ENCODE measurements at places on chromosomes 5 and 9. TPM values are rescaled to one million over a fixed set of nuclear protein-coding genes. Genes with fewer than 3 reads are reported as not detected.

DNA sequence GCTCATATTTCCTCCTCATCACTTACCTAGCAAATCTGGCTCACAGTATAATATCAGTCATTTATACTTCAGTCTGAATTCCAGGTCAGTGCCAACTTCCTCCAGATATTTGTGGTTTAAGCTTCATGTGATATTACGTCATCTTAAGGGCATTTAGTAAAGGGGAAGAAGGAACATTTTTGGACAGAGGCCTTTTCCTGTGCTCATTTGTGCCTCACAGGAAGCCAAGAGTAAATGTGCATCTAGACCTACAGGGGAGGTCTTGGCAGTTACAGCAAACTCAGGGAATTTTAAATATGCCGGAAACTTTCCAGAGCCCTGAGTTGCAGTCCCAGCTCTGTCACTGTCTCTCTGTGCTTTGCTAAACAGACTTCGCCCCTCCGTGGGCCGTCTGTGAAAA lies 12.3 kb upstream of the KCNIP1 start:
- H3K4me3 ChIP-seq: no peak overlapping the region
- peak overlapping the region; percentile 7 for H3K27ac ChIP-seq
- H3K4me1 ChIP-seq: peaks cover 16% of the 10 kb centered on the region

Gene SLC6A7
- total RNA-seq: not detected

DNA sequence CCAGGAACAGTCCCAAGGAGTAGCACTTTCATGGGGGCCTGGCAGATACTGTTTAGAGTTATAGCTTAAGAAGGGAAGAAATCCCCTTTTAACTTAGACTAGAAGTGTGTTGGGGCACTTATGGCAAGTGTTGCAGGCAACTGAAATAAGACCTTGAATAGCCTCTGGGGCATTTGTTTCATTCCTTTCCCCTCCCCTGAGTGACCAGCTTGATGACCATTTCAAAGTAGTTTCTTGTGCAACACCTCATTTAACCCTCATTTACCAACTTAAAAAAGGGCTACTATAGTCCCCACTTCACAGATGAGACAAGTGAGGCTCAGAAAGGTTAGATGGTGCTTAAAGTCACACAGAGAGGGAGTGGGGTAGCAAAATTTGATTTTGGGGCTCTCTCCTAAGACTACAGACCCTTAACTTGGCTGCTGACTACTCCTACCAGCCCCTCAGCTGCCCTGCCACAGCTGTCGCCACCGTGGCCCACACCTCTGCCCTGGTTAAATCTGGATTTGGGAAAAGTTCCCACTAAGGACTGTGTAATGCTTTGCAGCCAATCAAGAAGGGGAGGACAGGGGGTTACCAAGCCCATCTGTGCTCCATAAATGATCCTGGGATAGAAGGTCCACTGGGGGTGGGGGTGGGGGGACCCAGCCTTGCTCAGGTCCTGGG lies 5.5 kb downstream of the PDLIM4 start:
- H3K4me3 ChIP-seq: no peak overlapping the region
- H3K27ac ChIP-seq: peak overlapping the region; percentile 81
- DNase-seq: no peak
- no peaks in the 10 kb centered on the region for H3K36me3 ChIP-seq
- peaks cover 81% of the 10 kb centered on the region for H3K4me1 ChIP-seq

- no peak for DNase-seq
- no peak overlapping the region for H3K27ac ChIP-seq
- H3K4me3 ChIP-seq: no peak overlapping the region
- H3K4me1 ChIP-seq: peaks cover 28% of the 10 kb centered on the region
These were observed 94.6 kb upstream of the DNAH5 start for GRCh38 chr5:14039063-14039462.

DNA sequence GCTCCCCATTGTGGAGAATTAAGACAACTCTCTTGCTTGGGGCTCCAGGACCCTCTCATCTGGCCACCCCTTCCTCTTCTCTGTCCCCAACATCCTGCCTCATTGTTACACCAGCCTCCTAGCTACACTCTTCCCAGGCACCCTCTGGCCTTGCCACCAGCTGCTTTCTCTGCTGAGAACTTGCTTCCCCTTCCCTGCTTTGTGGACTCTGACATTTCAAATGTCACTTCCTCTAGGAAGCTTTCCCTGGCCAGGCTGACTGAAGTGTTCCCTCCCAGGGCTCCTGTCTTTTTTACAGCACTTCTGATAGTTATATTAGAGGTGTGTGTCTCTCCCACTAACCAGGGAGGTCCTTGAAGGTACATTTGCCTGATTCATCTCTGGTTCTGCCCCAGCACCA lies 194.0 kb upstream of the KLF4 start:
- no peaks in the 10 kb centered on the region for H3K36me3 ChIP-seq
- peaks cover 23% of the 10 kb centered on the region for H3K4me1 ChIP-seq
- H3K27me3 ChIP-seq: no peaks in the 10 kb centered on the region
- H3K27ac ChIP-seq: peak overlapping the region; percentile 50
- H3K4me3 ChIP-seq: no peak overlapping the region

DNA sequence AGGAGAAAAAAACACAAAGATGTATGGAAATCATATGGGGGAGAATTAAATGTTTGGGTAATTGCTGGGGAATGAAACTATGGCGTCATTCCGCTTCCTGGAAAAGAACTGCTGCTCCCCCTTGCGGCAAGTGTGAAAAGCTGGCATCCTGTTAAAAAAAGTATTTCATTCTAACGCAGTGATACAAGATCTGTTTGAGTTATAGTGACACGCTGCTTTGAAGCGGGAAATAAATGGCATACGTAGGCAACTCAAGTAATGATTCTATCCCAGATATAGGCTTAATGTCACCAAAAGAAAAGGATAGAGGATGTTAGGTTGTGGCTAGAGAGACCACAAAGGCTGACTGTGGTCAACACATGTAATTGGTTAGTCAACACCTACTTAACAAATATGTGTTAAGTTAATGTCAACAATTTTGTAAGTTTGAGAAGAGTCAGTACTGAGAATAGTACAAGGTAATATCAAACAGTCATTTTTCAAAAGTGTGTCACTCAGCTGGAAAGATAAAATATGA lies 70.2 kb upstream of the ALDH1A1 start:
- H3K4me3 ChIP-seq: no peak overlapping the region
- peaks cover 8% of the 10 kb centered on the region for H3K4me1 ChIP-seq
- no peak for DNase-seq

GRCh38 chr9:133904346-133905090 lies 87.6 kb downstream of the VAV2 start:
- peaks cover 4% of the 10 kb centered on the region for H3K4me1 ChIP-seq
- no peak overlapping the region for H3K27ac ChIP-seq

GRCh38 chr5:159734366-159734765 lies 181.9 kb upstream of the ADRA1B start:
- H3K27ac ChIP-seq: no peak overlapping the region
- H3K4me3 ChIP-seq: no peak overlapping the region
- no peaks in the 10 kb centered on the region for H3K27me3 ChIP-seq
- H3K4me1 ChIP-seq: peaks cover 7% of the 10 kb centered on the region
- no peaks in the 10 kb centered on the region for H3K36me3 ChIP-seq

DNA sequence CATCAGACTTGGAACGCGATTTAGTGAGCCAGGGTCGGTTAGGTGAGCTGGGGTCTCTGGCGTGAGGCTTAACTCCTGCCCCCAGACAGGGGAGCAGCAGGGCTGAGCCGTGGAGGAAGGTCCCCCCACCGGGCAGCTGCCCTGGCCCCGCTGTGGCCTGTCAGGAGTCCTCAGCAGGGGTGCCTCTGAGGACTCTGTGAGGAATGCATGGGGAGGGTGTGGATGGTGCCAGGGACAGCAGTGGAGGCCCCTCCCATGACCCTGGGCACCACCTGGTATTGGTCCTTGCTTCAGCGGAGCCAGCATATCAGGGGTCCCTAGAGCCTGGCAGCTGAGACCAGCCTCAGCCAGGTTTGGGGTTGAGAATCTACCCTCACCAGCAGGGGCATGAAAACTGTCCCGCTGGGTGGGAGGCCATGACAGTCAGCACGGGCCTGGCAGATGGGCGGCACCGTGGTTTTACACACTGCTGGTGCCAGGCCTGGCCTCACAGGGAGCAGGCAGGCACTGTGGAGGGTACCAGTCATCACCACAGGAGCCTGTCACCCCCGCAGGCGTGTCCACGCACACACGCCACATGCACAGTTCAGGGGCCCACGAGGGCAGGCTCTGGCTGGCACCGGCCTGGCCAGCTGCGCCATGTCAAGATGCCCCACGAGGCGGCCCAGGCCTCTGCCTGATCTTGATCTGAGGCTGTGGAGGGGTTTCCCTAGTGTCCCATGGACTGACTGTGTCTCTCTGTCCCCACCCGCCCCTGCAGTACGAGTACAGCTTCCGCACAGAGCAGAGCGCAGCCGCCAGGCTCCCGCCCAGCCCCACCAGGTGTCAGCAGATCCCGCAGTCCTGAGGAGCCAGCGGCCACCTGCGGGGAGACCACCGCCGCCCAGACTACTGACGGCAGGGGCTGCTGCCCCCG lies 111.1 kb upstream of the LMX1B start:
- H3K36me3 ChIP-seq: peaks cover 17% of the 10 kb centered on the region
- H3K27ac ChIP-seq: no peak overlapping the region

DNA sequence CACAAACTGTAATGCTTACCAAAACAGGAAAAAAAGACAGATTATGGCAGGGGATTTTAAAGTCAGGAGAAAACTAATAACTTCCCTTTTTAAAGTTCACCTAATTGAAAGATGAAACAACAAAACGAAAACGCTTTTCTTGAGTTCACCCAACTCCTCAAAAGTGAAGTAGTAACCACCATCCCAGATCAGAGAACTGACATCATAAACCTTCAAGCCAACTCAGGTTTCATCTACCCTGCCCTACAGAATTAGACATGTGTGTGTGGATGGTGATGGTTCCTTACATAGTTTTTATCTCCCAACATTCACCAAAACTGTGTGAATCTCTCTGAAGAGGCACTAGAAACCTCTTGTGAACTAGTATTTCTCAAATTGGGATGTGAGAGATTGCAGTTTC lies 195.2 kb upstream of the PTGER4 start:
- H3K27ac ChIP-seq: no peak overlapping the region
- no peaks in the 10 kb centered on the region for H3K36me3 ChIP-seq
- no peaks in the 10 kb centered on the region for H3K4me1 ChIP-seq
- DNase-seq: no peak
- no peaks in the 10 kb centered on the region for H3K27me3 ChIP-seq
- H3K4me3 ChIP-seq: no peak overlapping the region

DNA sequence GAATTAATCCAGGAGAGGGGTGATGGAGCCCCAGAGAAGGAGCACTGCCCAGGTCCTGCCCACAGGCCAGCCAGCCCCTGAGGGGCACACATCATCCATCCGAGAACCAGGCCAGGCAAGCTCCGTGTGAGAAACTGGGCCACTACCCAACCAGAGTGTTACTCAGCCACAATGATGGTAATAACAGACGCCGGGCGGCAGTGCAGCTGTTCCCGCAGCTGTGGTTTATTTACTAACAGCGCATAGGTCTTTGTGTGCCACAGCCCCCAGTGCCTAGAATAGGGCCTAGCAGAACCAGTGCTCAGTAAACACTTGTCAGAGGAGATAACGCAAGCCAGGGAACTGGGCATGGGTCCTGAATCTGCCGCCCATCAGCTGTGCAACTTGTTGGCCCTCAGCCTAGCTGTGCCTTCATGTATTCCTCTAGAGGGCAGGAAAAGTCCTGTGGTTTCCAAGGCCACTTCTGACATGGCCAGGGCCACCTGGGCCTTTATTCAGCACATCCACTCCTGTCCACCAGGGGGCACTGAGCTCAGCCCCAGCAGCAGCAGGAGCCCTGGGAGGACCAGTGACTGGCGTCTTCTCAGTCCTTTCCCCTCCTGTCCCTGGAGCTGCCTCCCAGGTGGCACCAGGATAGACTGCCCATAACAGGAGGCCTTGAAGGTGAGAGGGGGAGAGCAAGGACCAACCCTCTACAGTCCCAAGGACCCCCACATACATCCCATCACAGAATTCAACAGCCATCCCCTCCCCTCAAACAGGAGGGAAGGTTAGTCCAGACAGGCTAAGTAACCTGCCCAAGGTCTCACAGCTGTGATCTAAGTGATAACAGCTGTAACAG lies 2.1 kb downstream of the MXD3 start:
- peak overlapping the region; percentile 15 for H3K27ac ChIP-seq
- H3K4me1 ChIP-seq: peaks cover 54% of the 10 kb centered on the region
- DNase-seq: peak; percentile 66
- peaks cover 25% of the 10 kb centered on the region for H3K36me3 ChIP-seq
- H3K27me3 ChIP-seq: no peaks in the 10 kb centered on the region
- H3K4me3 ChIP-seq: no peak overlapping the region

- no peaks in the 10 kb centered on the region for H3K4me1 ChIP-seq
- no peak overlapping the region for H3K4me3 ChIP-seq
- H3K36me3 ChIP-seq: no peaks in the 10 kb centered on the region
- no peak for DNase-seq
- H3K27me3 ChIP-seq: peaks cover 27% of the 10 kb centered on the region
These were observed 49.6 kb upstream of the RXRA start for GRCh38 chr9:134276453-134277245.

Gene CCIN
- total RNA-seq: not detected

- no peak for DNase-seq
- no peak overlapping the region for H3K4me3 ChIP-seq
- no peaks in the 10 kb centered on the region for H3K4me1 ChIP-seq
- no peaks in the 10 kb centered on the region for H3K27me3 ChIP-seq
These were observed 569.8 kb upstream of the RIOK2 start for GRCh38 chr5:97752871-97753270.

- no peaks in the 10 kb centered on the region for H3K36me3 ChIP-seq
- H3K4me1 ChIP-seq: peaks cover 12% of the 10 kb centered on the region
- H3K27ac ChIP-seq: no peak overlapping the region
- no peak overlapping the region for H3K4me3 ChIP-seq
These were observed 4.4 kb upstream of the ELAVL2 start for GRCh38 chr9:23830476-23830805.

DNA sequence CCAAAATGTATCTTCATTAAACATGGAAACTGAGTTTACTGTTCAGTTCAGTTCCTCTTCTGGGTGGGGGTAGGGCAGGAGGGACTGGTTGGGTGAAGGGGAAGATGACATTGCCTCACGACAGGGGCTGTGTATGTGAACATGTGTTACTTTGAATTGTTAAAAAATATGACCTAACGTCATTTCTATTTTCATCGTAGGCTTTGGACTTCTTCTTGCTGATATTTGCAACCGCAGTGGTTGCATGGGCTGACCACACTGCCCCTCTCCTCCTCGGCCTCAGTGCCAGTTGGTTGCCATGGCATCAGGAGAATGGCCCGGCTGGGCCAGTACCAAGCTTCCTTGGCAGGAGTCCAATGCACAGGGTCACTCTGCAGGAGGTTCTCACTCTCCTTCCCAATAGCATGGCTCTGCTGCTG lies 41.5 kb downstream of the HACD4 start:
- no peaks in the 10 kb centered on the region for H3K4me1 ChIP-seq
- peaks cover 71% of the 10 kb centered on the region for H3K36me3 ChIP-seq
- H3K4me3 ChIP-seq: no peak overlapping the region
- no peaks in the 10 kb centered on the region for H3K27me3 ChIP-seq

Gene SOHLH1
- total RNA-seq: not detected

Gene GADD45G
- 44.5 TPM for total RNA-seq

Gene FOXD1
- total RNA-seq: 0.19 TPM

GRCh38 chr9:15079989-15080388 lies 169.8 kb upstream of the FREM1 start:
- no peak overlapping the region for H3K4me3 ChIP-seq
- no peak for DNase-seq
- H3K4me1 ChIP-seq: no peaks in the 10 kb centered on the region
- H3K27me3 ChIP-seq: no peaks in the 10 kb centered on the region
- H3K27ac ChIP-seq: no peak overlapping the region
- no peaks in the 10 kb centered on the region for H3K36me3 ChIP-seq

Measured in left ventricle myocardium inferior (tissue), 1 donor.